ENCODE measurements at places on chromosomes 7 and 10.
A peak's percentile ranks its signal among the peaks of the same experiment; 100 is the strongest.

DNA sequence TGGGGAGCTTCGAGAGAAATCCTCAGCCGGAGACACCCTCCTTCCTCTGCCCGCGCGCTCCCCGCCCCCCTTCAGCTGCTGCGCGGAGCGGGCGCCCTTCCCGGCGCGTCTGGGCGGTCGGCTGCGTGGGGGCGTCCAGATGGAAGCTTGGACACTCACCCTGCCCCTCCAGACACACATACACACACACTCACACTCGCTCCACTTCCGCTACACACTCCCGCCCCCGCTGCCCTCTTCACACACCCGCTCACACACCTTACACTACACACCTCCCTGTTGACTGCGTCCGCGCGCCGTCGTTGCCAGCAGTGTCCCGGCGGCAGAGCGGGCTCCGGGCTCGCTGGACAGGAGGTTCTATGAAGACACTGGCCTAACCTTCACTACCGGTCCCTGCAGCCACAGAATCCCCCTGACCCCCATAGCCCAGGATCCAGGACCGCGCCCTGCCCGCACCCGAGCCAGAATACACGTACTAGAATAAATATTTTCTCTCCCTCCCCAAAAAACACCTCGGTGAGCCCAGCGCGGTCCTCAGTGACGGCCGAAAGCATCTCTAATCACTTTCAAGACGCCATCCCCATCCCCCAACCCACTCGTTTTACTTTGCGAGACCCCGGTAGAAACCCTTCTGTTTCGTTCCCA lies 1.1 kb upstream of the EGR2 start:
- DNase-seq: peak; percentile 45

GRCh38 chr7:70392877-70393435 lies 739.0 kb upstream of the GALNT17 start:
- DNase-seq: no peak

- no peak for DNase-seq
These were observed 469.1 kb downstream of the GRM8 start for GRCh38 chr7:126783613-126784012.

GRCh38 chr10:68576118-68576517 lies 16.0 kb downstream of the TET1 start:
- DNase-seq: no peak

- no peak for DNase-seq
These were observed 240.8 kb downstream of the CDK14 start for GRCh38 chr7:90836937-90837336.

GRCh38 chr7:94276795-94277194 lies 117.9 kb upstream of the COL1A2 start:
- DNase-seq: no peak

DNA sequence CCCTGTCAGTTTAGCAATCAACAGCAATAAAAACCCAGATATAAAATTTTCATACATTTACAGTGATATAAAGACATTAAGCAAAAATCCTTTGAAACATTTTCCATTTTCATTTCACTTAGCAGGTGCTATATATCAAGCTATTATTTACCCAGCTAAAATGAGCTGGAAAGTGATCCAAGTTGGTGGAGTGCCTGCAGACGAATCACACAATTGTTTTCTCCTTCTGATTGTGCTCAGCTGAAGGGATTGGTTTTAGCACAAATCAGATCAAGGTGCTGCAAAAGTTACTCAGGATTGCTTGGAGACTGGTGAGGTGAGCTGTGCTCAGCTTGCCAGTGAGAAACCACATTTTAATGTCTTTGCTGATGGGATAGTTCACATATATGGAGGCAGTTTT lies 138.1 kb downstream of the LRMDA start:
- DNase-seq: no peak

- no peak for DNase-seq
These were observed 62.2 kb downstream of the GFRA1 start for GRCh38 chr10:116210588-116211346.

- DNase-seq: no peak
These were observed 66.7 kb downstream of the PRKG1 start for GRCh38 chr10:51141010-51141409.

- DNase-seq: no peak
These were observed 5.0 kb upstream of the REEP3 start for GRCh38 chr10:63516207-63516606.

DNA sequence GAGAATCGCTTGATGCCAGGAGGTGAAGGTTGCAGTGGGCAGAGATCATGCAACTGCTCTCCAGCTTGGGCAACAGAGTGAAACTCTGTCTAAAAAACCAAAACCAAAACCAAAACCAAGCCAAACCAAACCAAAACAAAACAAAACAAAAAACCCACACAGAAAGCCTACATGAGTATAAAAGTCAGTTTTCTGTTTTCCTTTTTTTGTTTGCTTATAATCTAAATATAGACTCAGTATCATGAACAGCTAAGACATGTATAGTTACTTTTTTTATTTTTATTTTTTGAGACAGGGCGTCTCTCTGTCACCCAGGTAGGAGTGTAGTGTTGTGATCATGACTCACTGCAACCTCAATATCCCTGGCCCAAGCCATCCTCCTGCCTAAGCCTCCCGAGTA lies 16.8 kb upstream of the MTPN start:
- DNase-seq: no peak

- peak; percentile 61 for DNase-seq
These were observed 201.7 kb upstream of the PRSS58 start for GRCh38 chr7:142459551-142459963.

- DNase-seq: no peak
These were observed 41.4 kb downstream of the CSTF2T start for GRCh38 chr10:51658000-51658399.

GRCh38 chr7:85489498-85489897 lies 302.6 kb upstream of the SEMA3D start:
- DNase-seq: no peak

- DNase-seq: no peak
These were observed 11.0 kb downstream of the PSD start for GRCh38 chr10:102407425-102408130.

- DNase-seq: no peak
These were observed 6.2 kb upstream of the KIFBP start for GRCh38 chr10:68982389-68982788.

GRCh38 chr7:42456756-42457276 lies 219.8 kb upstream of the GLI3 start:
- DNase-seq: no peak

GRCh38 chr7:140726281-140726680 lies 29.8 kb downstream of the NDUFB2 start:
- DNase-seq: no peak

DNA sequence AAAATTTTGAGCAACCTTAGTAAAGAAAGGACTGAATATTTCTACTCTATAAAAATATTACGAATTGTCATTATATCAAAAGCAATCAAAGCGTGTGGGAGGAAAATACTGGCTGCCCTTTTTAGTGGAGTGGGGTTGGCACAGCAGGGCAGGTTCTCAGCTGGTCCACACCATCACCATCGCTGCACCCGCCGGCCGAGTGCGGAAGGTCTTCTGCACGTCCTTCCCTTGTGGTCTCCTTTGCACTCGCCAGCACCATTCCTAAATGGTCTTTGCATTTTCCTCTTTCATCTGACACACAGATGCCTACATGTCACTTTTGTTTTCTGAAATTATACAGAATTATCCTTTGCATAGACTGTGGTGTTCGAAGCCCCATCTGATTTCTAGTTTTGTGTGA lies 116.6 kb upstream of the LANCL2 start:
- no peak for DNase-seq

DNA sequence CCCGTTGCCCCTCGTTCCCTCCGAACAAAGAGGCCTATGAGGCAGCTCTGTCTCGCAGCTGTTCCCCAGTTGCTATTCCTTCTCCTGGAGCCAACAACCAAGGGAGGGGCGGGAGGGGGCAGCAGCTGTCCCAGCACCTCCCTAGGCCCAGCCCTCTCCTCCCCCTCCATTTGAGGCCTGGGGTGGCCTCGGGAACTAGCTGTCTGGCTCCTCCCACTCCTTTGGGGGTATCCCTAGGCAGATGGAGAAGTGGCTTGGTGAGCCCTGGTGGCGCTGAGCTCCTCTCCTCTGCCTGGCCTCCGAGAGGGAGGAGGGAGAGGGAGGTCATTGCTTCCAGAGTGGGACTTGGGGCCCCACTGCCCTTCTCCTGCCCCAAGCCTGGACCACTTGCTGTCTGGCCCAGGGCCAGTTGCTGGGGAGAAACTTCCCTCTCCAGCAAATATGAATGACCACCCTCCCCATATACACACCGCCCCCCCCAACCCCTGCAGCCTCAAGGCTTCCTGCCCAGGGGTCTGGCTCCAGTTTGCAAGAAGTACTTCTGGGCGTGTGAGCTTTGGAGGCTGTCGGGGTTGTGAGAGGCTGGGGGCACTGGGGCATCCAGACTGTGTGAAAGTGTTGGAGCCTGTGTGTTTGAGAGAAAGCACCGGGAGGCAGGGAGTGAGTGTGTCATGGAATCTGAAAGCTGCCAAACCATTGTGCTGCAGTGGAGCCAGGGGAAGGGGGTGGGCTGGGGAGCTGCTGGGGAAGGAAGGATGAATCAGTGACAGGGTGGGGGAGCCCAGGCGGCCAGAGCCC lies 3.1 kb downstream of the FLNC start:
- no peak for DNase-seq

DNA sequence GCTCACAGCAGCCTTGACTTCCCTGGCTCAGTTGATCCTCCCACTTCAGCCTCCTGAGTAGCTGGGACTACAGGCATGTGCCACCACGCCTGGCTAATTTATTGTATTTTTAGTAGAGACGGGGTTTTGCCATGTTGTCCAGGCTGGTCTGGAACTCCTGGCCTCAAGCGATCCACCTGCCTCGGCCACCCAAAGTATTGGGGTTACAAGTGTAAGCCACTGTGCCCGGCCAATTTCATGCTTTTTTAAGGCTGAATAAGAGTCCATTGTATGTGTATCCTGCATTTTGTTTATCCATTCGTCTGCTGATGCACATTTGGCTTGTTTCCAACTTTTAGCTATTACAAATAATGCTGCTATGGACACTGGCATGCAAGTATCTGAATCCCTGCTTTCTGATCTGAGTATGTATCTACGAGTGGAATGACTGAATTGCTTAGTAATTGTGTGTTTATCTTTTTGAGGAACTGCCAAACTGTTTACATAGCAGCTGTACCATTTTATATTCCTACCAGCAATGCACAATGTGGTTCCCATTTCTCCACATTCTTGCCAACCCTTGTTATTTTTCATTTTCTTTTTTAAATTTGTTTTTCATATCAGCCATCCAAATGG lies 37.3 kb upstream of the TPST1 start:
- no peak for DNase-seq

- DNase-seq: no peak
These were observed 263.2 kb downstream of the DGKB start for GRCh38 chr7:14639329-14639728.

DNA sequence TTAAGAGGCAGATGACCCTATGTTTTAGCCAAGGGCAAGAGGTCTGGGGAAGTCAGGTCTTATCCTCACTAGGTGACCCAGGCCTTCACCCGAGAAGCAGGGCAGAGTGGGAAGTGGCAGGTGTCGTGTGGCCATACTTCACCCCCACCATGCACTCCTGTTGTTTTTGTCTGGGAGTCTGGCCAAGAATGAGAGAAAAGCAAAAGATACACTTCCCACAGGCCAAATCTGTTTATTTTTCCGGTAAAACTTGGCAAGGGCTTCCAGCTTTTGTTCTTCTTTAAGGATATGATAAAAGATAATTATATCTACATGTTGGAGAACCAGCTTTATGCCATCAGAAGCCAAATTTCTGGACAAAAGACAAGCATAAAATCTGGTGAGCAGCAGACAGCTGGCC lies 137.4 kb upstream of the CDC14C start:
- no peak for DNase-seq

DNA sequence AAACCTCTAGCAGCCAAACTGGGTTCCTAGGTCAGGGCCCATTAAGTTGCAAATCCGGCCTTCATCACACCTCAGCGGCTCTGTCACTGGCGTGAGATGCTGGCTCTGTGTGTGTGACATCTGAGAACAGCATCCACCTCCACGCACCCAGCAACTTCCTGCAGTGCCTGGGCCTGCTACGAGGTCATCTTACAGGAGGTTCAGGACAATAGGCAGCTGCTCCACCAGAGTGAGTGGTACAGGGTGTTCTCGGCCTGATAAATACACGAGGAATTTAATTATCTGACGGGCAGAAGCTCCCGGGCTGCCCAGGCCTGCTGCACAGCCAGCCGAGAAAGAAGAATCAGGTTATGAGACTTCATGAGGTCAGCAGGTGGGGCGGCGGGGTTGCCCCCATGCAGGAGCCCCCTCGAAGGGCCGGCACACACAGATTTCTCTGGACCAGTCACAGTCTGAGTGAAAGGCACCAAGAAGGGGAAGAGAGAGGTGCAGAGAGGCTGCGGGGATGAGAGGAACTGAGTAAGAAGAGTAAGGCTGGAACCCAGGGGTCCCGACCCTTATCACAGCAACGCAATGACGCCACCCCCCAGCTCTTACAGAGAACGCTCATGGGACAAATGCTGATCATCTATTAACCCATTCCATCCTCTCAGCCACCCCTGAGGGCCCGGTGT lies 49.3 kb downstream of the CALML3 start:
- DNase-seq: no peak

GRCh38 chr7:155870334-155871180 lies 58.3 kb upstream of the SHH start:
- no peak for DNase-seq
